Fibroblast of pulmonary artery (primary cell): ENCODE measurements at places on chromosomes 2 and 18.

DNA sequence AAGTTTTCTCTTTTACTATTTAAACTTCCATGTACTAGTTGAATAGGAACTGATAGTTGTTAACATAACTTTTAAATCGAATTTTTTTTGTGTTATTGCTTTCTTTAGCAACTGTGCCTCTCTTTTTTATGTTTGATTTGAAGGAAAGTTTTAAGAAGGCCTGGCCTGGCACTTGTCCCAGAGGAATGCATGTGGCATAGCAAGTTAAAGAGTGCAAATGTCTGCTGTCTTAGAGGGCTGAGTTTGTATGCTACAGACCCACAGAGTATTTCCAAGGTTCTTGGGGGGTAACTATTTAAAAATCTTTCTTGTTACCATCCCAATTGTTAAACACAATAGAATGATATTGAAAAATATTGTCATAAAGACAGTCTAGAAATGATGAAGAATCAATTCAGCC lies 47.0 kb downstream of the MTCL1 start:
- peak; percentile 35 for DNase-seq

- DNase-seq = peak; percentile 76
Observed at GRCh38 chr2:119823734-119824334, 64.1 kb downstream of the PTPN4 start.

- DNase-seq = no peak
Observed at GRCh38 chr2:37600735-37601134, 70.7 kb downstream of the CDC42EP3 start.

- no peak for DNase-seq
Observed at GRCh38 chr2:61557381-61557780, 19.2 kb upstream of the XPO1 start.

DNA sequence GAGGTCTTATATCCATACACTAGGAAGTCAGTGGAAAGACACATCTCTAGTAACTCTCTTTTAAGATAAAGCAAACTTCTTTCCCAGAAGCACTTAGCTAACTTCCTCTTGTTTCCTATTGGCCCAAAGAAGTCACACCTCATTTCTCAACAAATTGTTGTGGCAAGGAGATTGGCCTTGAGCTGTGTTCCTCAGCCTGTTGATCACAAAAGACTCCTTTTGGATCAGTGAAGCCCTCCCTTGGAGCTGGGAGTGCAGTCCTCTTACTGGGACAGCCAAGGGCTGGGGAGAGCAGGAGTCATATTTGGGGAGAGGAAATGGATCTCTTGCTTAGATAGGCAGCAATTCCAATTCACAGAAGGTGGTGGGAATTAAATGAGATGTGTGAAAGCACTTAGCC lies 51.2 kb upstream of the DAPL1 start:
- DNase-seq = no peak

- no peak for DNase-seq
Observed at GRCh38 chr2:219523031-219523671, 8.9 kb downstream of the ASIC4 start.

DNA sequence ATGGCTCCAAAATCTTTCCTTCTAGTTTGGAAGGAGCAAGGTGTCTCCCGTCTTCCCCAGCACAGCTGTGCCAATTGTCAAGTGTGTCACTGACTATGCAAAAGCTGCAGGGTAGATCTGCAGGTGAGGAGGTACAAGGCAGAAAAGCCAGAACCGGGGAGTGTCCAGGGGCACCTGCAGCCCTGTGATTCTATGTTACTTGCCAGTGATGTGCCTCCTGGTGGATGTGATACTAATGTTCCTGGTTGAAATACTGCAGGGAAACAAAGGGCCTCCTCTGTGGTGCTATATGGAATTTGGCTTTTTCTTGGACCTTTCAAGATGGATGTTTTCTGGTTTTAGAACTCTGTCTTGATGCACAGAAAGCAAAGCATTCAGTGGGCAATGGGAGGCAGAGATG lies 80.3 kb downstream of the ST6GAL2 start:
- DNase-seq = no peak

DNA sequence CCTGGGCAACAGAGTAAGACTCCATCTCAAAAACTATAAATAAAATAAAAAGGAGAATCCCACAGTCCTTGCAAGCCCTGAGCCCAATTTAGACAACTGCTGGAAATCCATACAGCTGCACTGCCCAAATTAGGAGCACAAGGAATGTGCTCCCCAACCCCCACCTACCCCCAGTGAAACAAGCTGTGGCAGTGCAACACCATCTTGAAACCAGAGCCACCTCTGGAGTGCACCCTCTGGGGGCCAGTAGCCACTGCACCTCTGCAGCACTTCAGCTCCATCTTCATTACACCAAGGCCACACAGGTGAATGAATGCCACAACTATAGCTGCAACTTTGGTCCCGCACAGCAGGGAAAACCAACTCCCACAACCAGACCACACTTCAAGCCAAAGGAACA lies 37.3 kb downstream of the USP34 start:
- no peak for DNase-seq
